DND-41 (cell line): ENCODE measurements at places on chromosomes 7 and 10.

- DNase-seq = no peak
Observed at GRCh38 chr10:3293581-3294431, 121.2 kb upstream of the PITRM1 start.

DNA sequence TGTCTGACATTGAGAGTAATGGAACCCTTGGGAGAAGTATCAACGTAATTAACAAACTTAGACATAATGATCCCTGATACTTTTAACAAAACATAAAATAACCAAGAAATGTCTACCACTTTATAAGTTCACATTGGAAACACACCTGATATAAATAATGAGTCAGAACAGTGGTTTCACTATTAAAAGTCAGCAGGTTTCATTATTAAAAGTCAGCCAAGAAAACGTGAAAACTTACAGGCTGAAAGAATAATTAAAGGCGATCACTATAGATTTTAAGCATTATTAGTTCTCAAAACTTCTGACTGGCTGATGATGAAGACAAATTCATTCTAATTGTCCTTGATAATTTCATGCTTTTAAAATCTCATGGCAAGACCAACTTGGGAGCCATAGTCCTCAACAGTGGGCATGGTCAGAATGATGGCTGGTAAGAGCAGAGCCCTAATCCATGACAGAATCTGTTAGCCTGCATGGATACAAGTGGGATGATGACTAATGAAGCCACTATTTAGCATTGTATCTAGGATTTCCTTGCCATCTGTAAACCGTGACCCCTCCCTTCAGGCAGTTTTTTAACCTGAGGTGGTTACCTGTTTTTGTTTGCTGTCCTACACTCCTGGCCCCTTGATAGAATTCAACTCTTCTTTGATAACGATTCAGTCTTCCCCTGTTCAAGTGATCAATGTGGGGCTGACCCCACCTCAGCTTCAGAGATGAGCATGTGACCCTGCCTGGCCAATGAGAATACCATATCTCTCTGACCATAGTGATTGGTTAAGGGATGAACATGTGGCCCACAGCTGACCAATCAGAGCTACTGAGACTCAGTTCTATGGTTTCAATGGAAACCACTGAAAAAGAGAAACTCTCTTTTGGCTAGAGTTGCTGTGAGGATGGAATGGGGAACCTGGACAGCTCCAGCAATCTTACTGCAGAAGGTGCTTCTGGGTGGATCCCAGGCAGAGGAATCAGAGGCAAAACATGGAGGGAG, 151.0 kb downstream of the PLPP4 start:
- no peak for DNase-seq

GRCh38 chr10:133026171-133026570, 61.6 kb upstream of the ADGRA1 start:
- DNase-seq = no peak

DNA sequence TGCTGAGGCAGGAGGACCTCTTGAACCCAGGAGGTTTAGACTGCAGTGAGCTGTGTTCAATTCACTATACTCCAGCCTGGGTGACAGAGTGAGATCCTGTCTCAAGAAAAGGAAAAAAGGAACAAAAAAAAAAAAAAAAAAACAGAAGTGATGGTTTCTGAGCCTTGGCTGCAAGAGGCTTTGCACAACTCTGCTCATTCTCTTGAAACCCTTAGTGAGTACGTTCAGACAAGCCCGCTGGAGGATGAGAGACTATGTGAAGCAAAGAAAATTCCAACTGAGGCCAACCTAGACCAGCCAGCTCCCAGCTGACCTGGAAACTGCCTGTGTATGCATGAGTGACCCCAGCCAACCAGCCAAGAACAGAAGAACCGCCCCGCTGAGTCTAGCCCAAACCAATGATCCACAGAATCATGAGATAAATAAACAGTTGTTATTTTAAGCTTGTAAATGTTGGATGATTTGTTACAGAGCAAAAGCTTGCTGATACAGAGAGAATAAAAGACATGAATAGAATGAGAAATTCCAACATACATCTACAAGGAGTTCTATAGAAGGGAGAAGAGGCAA, 50.6 kb upstream of the FZD9 start:
- DNase-seq = no peak

GRCh38 chr7:27101171-27101956, 1.1 kb downstream of the HOXA2 start:
- no peak for DNase-seq

- DNase-seq = no peak
Observed at GRCh38 chr7:155257482-155258225, 40.0 kb upstream of the INSIG1 start.

- no peak for DNase-seq
Observed at GRCh38 chr7:28155964-28156363, 24.6 kb downstream of the JAZF1 start.

DNA sequence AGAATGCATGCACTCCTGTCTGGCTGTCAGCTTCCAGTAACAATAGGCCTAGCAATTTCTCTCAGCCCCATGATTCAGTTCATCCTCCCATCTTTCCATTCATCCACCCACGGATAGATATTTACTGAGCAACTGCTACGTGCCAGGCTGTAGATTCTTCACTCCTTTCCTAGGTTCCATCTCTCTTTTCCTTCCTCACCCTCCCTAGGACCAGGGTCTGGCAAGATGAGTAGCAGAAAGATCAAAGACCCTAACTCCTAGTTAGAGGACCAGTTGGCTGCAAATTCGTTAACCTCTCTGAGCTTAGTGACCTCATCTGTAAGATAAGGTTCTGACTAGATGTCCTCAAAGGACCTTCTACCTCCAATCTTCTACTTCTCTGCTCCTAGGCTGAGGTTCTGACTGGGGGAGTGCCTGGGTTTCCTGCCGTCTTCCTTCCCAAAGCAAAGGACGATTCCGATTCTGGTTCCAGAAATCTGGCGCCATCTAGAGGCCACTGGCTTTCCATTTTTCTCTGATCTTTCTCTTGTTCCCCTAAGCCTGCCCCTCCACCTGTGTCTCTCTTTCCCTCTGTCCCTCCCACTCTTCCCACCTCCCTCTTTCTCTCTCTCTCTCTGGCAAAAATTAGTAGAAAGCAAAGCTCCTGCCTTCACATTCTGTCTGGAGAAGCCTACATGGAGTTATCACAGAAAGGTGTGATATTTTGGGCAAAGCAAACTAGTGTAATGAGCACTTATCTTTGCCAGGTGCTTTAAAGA, 26.2 kb downstream of the TBATA start:
- DNase-seq = peak; percentile 81

GRCh38 chr7:112945046-112945445, 141.6 kb downstream of the GPR85 start:
- DNase-seq = no peak

GRCh38 chr7:44273681-44274622, 51.4 kb downstream of the CAMK2B start:
- DNase-seq = no peak

DNA sequence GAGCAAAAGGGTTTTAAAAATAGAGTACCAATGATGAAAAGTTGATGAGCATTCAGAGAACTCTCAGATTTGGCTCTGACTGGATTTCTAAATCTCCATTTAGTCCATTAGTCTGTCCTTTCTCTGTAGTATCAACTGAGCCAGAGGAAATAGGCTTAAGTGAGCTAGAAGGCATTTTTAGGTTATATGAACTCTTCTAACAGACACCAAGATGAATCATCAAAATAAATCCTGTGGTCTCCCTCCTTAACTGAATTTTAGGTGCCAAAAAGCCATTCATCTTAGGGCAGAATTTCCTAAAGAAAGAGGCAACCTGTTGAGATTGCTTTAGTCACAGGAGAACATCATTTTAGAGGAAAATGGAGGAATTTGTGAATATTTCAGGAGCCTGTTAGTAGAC, 305.1 kb downstream of the AUTS2 start:
- DNase-seq = no peak

DNA sequence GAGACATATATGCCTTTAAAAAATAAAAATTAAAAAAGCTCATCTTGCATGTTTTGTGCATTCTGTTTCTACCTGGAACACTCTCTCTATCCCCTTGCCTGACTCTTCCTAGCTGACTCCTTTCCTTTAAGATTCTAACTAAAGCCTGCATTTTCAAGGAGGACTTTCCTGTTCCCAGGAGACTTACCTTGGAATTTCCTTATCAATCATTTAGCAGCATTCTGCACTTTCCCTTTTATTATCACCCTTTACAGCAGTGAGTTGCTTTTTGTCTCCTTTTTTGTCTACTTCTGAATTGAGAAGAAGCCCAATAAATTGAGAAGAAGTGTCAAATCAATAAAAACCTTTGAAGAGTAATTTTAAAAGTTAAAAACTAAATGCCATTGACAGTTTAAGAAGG, 142.2 kb upstream of the TMEM196 start:
- DNase-seq = no peak

GRCh38 chr10:1048732-1049424, at the start of gene IDI1:
IDI1 (minus strand) TSS chr10:1049119; CDS start chr10:1049003, 116 bp downstream.
- peak; percentile 99 for DNase-seq
